Activated gamma-delta T cell treated with Interleukin-2 at 50 U/mL for 16 hours (primary cell): ENCODE measurements at places on chromosomes 2 and 18.

DNA sequence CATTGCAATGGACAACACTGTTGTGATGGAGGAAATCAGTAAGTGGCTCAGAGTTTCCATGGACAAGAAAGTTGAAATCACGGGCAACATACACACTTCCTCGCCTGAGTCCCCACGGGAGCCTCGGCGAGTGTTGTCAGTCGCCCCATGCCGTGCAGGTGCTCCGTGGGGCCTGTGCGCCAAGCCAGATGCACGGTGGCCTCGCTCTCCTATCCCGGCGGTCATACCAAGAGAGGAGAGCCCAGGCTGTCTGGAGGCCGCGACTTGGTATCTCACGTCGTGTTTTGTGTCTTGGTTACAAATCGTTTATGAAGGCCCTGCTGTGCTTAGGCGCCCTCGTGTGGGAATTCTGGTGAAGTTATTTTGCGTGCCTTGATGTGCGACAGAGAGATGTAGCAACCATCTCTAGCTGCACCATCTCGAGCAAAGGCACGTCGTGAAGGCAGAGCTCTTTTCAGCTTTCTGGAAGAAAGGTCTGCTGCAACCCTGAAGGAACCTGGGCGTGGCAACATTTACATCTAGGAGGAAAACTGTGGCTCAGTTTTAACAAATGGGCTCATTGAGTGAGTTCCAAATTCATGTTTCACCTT lies 21.8 kb downstream of the ATG4B start:
- no peak for DNase-seq

DNA sequence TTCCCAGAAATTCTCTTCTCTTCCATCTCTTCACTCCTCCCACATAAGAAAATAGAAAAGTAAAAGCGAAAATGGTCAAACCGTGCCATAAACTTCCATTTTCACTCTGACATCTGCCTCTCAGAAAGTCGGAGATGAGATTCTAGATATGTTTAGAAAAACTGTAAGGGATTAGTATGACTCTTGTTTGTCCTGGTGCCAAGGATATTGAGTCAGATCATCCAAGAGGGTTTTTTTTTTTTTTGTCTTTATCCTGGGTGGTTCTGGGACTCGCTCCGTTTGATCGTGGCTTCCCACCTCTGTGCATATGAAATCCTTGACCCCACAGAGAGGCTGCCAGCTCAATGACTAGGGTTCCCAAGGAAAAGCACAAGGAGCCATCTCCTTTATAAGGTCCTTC lies 17.3 kb downstream of the EN1 start:
- no peak for DNase-seq

DNA sequence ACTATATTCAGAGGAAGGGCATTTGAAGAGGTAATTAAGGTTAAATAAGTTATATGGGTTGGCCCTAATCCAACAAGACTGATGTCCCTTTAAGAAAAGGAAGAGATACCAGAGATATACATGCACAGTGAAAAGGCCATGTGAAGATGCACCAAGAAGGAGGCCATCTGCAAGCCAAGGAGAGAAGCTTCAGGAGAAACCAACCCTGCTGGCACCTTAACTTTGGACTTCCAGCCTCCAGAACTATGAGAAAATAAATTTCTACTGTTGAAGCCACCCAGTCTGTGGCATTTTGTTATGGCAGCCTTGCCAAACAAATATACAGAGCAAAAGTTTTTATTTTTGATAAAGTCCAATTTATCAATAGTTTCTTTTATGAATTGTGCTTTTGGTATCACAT lies 51.0 kb downstream of the MAP4K3 start:
- no peak for DNase-seq

- DNase-seq: no peak
Measured at GRCh38 chr2:201411421-201411820, 39.8 kb downstream of the TRAK2 start.

GRCh38 chr18:57043241-57043640 lies 103.6 kb upstream of the BOD1L2 start:
- no peak for DNase-seq

DNA sequence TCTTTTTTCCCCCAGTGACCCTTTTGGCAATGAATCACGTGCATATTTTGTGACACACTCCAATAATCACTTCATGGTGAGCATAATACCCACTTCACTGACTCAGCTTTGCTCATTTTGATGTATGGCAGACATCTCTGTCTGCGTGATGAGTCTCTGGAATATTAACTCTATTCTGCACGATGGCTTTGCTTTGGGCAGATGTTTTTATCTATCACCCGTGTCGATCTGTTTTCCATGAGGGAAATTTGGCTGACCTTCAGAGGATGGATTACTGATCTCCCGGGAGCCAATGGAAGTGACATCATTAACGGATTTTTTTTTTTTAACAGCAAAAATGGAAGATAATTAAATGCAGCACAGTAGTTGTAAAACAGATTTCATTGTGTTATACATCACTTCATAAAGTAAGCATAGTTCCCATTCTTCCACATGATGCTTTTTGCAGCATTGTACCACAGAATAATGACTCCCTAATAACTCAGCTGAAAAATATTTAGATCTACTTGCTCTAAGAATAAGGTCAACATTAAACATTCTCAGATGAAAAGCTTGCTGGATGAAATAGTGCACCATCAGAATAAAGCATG lies 29.8 kb downstream of the CDC42EP3 start:
- no peak for DNase-seq

GRCh38 chr2:163248376-163249253 lies 410.0 kb upstream of the KCNH7 start:
- DNase-seq: no peak

GRCh38 chr2:226963528-226963927 lies 127.7 kb downstream of the RHBDD1 start:
- DNase-seq: no peak

GRCh38 chr18:48707636-48708296 lies 168.9 kb downstream of the CTIF start:
- no peak for DNase-seq

GRCh38 chr18:23504720-23505119 lies 1.4 kb downstream of the RMC1 start:
- no peak for DNase-seq

DNA sequence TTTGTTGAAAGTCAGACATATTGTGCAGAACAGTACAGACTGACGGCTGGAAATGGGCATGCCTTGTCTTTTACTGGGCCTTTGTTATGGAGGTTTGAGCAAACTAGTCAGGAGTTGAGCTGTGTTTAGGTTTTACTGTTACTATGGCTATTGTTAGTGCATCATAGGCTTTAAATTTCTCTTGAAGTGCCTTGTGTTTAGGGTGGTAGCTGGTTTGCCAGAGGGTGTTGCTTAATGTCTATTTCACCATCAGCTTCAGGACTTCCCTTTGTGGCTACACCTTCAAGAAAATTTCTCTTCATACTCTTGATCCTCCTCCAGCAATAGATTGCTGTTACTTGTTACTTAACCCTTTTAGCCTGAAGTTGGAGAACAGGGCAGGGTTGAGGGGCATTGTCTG lies 104.6 kb downstream of the CAPN13 start:
- DNase-seq: no peak

DNA sequence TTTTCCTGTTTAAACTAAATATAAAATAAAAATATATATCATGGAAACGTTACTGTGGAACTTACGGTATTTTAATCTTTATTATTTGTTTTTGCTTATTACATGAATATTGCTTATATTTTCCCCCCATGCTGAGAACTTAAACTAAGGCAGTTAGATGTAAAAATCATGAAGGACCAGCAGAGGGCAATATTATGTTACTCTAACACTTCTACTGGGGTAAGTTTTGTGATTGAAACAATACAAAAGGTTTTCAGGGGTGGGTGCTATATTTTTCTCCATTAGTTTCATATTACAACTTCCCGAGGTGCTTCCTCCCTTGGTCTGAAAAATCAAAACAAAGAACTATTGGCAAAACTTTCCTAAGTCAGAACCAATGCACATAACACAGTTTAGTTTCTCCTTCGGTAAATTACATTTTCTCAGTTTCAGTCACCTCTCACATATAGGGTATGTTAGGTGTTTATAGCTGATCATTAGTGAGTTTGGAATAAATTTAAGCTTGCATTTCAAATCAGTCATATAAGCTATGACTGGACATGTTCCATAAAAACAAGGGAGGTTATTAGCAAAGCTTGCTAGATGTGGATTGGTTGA lies 54.8 kb downstream of the ZNF407 start:
- no peak for DNase-seq

DNA sequence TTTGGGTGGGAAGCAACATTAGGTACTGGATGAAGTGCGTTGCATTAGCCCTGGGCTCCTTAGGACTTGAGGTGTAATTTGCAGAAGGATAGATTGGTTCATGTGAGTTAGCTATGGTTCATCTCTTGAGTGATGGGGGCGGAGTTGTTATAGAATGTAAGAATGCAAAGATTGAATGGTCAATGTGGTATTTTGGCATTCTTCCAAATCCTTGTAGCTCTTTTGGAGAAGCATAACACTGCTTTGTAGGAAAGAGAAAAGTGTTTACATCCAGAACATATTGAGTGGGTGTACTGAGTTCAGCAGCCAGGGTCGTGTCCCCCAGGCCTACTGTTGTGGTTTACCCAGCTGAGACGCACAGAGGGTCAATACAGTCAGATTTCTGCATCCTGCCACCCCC lies 173.5 kb downstream of the FMNL2 start:
- DNase-seq: no peak

GRCh38 chr2:85413592-85414420 lies 3.6 kb upstream of the CAPG start:
- DNase-seq: peak; percentile 49

GRCh38 chr2:124027182-124027581 lies 2.1 kb downstream of the CNTNAP5 start:
- DNase-seq: no peak

DNA sequence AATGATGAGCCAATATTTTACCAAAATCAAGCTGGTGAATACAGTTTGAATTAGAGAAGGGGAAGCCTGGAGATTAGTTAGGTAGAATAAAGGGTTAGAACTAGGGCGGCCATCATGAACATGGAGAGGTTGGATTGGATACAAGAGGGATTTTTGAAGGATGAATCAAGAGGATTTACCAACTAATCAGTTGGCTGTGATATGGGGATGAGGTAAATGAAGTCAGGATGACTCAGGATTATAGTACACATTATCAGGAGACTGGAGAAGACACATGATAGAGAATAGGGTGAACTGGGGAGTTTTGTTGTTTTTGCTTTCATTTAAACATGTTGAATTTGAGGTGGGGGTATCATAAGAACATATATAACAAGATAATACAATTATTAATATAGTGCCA lies 73.8 kb upstream of the PROKR1 start:
- DNase-seq: no peak
